Posterior cingulate gyrus (tissue), 11 donors: ENCODE measurements at places on chromosomes 1 and 21.
A peak's percentile ranks its signal among the peaks of the same experiment; 100 is the strongest.

GRCh38 chr1:226549094-226549936 is 751 bp downstream of the STUM start:
- no peak for DNase-seq

- DNase-seq: no peak
These were observed 143.3 kb downstream of the SIPA1L2 start for GRCh38 chr1:232486454-232487207.

DNA sequence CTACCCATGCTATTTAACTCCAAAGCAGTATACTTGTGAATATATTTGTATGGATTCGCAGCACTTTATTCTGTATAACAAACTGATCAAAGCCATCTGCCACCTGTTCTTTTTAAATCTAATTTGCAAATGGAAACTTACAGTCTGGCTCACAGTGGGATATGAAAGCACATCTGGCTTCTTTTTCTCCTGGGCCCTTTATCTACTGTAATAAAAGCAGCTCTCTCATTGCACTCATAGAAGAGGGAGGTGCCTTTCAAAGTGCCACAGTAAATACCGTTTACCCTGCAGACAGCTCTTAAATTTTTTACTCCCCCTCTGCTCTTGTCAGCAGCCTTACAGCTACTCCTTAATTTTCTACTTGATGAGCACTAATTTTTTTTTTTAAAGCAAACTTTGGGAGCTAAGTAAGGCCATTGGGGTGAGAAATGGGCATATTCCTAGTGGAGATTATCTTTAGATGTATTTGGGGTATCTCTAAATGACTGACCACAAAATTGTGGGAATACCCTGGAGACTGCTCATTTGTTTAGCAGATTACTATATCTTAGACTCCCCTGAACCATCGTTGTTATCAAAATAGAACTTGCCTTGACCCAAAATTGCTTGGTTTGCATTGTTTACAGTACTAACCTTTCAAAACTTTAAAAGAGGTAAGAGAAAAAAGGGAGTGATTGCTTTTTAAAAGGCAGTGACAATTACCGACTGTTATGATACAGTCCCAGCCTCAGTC is 110.1 kb downstream of the VPS13D start:
- DNase-seq: no peak

DNA sequence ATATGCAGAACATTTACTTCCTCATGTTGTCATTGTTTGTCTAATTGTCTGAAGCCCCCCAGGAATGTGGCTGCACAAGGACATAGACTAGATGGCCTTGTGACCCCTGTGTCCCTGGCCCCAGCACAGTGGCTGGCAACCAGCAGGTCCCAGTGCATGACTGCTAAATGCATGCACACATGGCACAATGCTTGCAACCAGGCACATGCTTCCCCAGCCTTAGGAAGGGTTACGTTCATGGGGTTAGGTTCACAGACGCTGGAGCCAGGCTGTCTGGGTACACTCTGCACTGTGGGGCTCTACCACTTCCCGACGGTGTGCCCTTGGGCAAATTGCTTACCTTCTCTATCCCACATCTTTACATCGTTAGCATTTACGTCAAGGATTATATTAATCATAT is 21.2 kb upstream of the CLIC6 start:
- DNase-seq: no peak

GRCh38 chr1:177164380-177165068 is at the start of gene ASTN1:
TSS of gene ASTN1 (minus strand) at chr1:177164712. CDS start at chr1:177164676, 36 bp downstream.
- DNase-seq: peak; percentile 90

DNA sequence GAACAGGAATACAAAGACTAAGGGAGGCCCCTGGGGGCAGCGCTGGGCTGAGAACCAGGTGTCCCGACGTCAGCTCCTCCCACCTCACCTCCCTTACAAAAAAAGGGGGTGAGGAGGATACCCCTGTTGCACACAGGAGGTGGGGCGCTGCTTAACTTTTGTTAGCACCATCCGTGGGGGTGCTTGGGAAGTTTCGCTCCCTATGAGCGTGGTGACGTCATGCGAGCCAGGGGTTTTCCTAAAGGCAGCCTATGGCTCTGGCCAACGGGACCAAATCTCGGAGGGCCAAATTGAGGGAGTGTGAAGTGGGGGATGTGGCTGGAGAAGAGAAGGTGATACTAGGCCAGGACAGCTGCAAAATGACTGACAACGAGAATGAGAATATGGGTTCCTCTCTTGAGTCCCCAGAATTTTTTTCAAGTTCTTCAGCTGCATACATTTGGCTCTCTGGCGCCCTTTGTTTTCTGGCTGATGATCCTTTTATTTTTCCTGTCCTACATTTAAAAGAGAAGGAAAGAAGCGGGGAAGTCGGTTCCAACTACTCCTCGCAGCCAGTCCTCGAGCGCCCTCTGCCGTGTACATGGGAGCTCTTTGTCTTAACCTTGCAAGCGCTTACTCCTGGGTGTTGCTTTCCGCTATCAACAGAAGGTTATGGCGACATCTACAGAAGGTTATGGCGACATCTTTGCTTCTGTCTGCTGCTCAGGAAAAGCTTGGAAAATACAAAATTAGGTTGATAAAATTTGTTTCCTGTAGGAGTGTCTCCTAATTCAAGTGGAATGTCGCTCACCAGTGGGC is 48.0 kb upstream of the ZC3H11B start:
- peak; percentile 98 for DNase-seq

- no peak for DNase-seq
These were observed 8.0 kb downstream of the HUNK start for GRCh38 chr21:31880816-31881215.

GRCh38 chr1:156823210-156823790 is 6.7 kb upstream of the SH2D2A start:
- DNase-seq: peak; percentile 6

- DNase-seq: peak; percentile 88
These were observed 427 bp downstream of the AKR7A2 start for GRCh38 chr1:19311503-19311930.

- DNase-seq: no peak
These were observed 11.9 kb downstream of the XKR8 start for GRCh38 chr1:27971674-27972073.

- no peak for DNase-seq
These were observed 72.9 kb upstream of the CD53 start for GRCh38 chr1:110800079-110800478.

- no peak for DNase-seq
These were observed 45.4 kb upstream of the TDRD10 start for GRCh38 chr1:154456631-154457030.

DNA sequence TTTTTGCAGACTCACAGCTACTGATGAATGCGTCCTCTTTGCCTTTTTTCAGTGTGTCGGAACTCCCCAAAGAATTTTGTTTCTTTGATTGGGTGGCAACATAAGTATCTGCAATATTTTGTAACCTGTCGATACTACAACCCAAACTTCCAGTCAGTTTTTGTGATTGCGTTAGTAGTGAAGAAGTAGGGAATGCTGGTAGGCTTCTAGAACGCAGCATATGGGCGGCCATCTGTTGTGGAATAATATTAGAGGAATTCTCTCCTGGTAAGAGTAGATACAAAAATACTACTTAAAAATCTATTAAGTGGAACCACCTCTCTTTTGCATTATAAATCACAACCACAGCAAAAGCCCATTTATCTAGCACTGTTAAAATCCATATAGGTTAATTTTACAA is 107.4 kb downstream of the LYST start:
- DNase-seq: no peak

- no peak for DNase-seq
These were observed 35.5 kb upstream of the PARP1 start for GRCh38 chr1:226443439-226443838.

GRCh38 chr1:240794046-240794843 is 182.3 kb upstream of the GREM2 start:
- no peak for DNase-seq

- DNase-seq: no peak
These were observed 3.2 kb downstream of the CFAP74 start for GRCh38 chr1:2000432-2000831.

GRCh38 chr1:206653715-206654459 is 18.6 kb downstream of the DYRK3 start:
- no peak for DNase-seq

DNA sequence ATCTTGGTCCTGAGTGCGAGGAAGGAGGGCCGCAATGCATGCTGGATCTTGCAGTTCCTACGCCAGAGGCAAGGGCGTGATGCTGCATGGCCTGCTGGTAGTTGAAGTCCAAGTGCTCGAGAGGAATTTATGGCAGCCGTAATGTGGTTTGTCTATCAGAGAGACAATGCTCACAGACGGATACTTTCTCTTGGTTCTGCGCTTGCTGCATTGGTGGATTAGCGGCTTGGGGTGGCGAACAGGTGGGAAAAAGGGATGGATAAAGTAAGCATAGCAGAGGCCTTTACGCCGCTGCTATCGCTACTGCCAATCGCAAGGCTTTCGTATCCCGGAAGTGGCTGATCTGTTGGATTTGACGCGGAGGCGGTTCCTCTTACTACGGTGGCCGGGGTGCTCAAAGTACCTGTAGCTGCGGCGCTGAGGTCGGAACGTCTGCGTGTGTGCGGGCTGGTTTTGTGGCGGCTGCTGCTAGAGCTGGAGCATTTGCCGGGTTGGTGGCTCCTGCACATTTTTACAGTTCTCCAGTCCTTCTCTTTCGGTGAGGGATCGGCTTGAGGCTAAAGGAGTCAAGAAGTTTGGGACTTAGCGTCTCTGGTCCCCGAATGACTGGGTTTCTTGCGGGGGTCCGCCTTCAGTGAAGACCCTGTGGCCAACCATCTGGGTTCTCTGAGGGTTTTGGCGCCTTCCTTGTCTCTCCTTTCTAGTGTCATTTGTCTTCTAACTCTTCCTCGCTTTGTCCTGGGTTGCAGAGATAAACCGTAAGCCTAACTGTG is at the start of gene ATG4C:
ATG4C (plus strand) TSS at position 397 of the 773 bp plus-strand sequence. CDS start 19,655 bp downstream, outside the sequence.
- peak; percentile 98 for DNase-seq

DNA sequence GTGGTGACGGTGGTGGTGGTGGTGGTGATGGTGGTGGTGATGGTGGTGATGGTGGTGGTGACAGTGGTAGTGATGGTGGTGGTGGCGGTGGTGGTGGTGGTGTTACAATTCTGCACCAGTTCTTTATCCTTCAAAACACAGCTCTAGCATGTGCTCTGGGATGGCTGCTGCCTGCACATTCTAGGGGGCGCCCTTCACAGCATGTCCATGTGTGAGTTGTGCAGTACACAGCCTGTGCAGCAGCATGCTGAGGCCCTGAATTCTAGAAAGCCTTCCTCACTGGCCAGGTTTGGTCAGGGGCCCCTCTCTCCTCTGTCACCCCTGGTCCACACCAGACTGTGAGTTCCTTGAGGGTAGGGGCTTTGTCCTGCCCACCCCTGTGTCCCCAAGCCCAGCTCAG is 67.7 kb downstream of the MATN1 start:
- DNase-seq: no peak

GRCh38 chr1:189628857-189629256 is 848.8 kb downstream of the BRINP3 start:
- DNase-seq: no peak

GRCh38 chr1:207876131-207876530 is 34.8 kb downstream of the CD34 start:
- DNase-seq: no peak

GRCh38 chr1:159089184-159089791 is 12.7 kb upstream of the AIM2 start:
- no peak for DNase-seq

DNA sequence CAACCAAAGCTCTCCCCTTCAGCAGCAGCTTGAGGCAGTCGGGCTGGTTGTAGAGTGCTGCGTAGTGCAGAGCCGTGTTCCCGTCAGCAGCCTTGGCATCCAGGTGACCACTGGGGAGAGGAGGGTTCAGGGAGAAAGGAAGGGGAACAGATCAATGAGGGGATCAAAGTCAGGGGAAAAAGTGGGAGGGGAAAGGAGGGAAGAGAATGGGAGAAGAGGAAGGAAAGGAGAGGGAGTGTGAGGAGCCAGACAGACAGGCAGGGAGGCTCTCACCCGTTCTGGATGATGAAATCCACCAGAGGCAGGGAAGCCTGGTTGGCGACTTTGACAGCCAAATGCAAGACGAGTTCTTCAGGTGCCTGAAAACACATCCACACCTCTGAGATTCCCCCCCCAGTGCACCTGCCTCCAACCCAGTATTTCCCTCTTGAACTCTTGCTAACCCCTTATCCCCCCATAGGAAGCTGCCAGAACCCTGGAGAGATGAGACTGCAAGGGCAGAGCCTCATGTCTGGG is 9.8 kb upstream of the TCEA3 start:
- no peak for DNase-seq

- no peak for DNase-seq
These were observed 4.8 kb upstream of the TLR5 start for GRCh38 chr1:223147873-223148272.

- DNase-seq: no peak
These were observed 235.1 kb upstream of the B3GALT2 start for GRCh38 chr1:193421487-193421886.

DNA sequence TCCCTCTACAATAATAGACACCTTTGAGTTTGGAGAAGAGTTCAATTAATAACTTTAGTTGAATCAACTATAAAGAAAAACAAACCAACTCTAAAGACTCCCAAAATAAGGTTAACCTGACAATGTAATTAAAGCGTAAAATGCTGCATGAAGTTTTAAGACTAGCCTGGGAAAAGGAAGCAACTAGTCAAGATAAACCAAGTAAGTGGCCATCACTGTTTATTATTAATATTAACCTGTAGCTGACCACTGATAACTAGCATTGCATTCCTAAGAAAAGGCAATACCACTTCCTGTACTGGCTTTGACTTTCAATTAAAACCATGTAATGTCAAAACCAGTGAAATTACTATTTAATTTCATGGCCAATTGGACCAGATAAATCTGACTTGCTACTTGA is 3.0 kb downstream of the PPP1R15B start:
- DNase-seq: no peak

DNA sequence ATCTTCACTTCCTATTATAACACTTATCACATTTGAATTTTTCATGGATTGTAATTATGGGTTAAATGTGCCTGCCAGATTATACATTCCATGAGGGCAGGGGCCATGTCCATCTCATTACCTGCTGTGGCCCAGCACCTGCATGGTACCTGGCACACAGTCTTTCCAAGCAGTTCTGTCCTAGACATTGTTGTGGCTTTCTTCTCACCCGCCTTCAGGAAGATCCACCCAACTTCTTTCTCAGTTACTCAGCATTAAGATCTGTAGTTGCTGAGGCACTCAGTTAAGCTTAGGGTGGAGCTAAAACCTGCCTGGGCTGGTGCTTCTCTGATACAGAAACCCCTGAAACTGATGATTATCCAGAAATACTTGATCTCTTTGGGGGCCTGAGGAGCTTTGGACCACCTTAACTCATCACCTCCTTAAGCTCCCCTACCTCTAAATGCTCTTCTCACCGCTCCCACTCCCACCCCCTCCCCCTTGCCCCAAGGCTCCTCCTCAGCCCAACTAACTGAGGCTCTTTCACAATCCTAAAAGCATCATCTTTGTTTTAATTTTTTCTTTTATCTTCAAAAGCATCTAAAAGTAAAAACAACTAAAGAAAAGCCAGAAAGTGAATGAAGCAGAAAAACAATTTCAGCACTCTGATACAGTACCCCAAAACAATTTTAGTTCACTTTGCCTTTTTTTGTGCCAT is 190.6 kb downstream of the FGGY start:
- no peak for DNase-seq

- no peak for DNase-seq
These were observed 24.7 kb upstream of the KDM4A start for GRCh38 chr1:43625063-43625780.

GRCh38 chr1:209609791-209610630 is 26.5 kb downstream of the CAMK1G start:
- DNase-seq: no peak

GRCh38 chr1:48870596-48870995 is 93.9 kb upstream of the BEND5 start:
- DNase-seq: no peak

- DNase-seq: no peak
These were observed 305.2 kb downstream of the PBX1 start for GRCh38 chr1:164864161-164864560.

- no peak for DNase-seq
These were observed 131.6 kb upstream of the ETV3 start for GRCh38 chr1:157269656-157270375.
